ENCODE measurements at places on chromosomes 7 and 10. TPM values are rescaled to one million over a fixed set of nuclear protein-coding genes. Genes with fewer than 3 reads are reported as not detected.

GRCh38 chr10:52466464-52466863, 152.4 kb downstream of the DKK1 start:
- DNase-seq = no peak

DNA sequence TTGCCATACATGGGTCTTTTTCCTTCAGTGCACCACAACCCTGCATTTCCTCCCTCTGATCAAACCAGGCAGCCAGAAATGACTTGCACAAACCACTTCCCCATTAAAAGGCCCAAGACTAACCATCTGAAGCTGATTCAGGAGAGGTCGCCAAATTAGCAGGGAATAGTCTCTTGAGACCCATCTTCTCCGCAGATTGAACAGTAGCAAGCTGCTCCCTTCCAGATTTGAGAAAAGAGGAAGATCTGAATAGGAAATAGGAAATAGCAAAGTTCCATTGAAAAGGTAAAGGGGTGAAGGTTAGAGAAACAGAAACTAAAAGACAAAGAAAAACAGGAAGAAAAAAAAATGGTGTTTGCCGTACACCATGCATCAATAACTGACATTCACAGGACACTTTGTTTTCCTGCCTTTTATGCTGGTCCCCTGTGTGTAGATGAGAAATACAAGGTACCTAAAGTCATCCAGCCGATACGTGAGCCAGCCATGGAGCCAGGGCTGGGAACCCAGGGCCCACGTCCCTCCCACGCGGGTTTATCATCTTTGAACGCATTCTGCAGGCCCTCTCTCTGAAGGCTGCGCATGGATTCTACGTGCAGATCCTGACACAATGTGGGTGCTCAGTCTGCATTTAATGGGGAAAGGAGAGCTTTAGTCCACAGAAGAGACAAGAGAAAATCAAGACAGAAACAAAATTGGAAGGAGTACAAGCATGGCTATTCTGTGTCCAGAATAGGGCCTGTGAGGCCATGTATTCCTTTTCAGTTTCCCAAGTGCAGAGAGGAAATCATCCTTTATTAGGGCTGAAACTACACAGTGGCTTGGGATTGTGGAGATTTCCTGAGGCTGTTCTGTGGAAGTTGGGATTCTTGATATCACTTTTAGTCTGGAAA, 268.4 kb upstream of the NPVF start:
- DNase-seq = no peak

DNA sequence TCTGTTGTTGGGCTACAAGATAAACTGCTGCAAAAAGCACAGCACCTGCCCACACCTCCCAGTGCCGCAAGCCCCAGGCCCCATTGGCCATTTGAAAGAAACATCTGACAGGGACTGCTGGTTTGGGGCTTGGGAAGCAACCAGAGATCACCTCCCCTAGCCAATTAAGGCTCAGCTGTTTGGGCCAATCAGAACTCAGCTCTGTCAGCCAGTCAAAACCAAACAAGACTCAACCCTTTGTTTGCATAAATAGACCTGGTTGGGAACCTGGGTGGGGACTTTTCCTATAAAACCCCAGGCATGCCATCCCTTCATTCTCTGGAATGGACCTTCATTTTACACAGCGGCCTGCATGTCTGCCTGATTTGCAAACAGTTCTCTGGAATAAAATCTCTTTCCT, 17.2 kb upstream of the NME8 start:
- no peak for DNase-seq

DNA sequence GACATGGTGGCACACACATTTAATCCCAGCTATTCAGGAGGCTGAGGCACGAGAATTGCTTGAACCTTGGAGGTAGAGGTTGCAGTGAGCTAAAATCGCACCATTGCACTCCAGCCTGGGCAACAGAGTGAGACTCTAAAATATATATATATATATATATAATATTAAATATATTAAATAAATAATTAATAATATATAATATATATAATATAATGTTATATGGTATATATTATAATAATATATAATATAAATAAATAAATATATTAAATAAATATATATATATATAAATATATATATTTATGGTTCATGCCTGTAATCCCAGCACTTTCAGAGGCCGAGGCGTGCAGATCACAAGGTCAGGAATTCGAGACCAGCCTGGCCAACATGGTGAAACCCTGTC, 33.9 kb upstream of the PBLD start:
- DNase-seq = no peak

GRCh38 chr10:15448598-15448997, 77.5 kb upstream of the FAM171A1 start:
- DNase-seq = no peak

GRCh38 chr10:126808103-126808502, 97.1 kb upstream of the DOCK1 start:
- no peak for DNase-seq

GRCh38 chr7:149880638-149881311, 7.0 kb downstream of the ATP6V0E2 start:
- no peak for DNase-seq

GRCh38 chr7:66886152-66886551, 34.9 kb upstream of the TMEM248 start:
- no peak for DNase-seq

DNA sequence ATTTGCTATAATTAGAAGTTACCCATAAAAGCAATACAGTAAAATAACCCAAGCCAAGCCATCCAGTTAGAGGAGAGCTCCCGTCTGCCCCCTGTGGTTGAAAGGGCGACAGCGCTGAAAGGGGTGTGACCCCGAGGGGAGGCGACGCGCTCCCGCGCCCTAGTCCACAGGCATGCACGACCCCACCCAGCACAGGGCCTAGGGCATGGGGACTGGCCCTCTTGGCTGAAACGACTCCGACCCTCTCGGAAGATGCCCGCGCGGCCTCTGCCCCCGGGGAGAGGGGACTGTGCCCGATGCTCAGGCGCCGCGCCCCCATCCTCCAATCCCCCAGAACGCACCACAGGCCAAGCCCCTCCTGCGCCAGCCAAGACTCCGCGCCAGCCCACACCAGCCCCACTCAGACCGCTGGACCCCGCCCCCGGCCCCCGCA, 64.0 kb downstream of the CSGALNACT2 start:
- DNase-seq = no peak

DNA sequence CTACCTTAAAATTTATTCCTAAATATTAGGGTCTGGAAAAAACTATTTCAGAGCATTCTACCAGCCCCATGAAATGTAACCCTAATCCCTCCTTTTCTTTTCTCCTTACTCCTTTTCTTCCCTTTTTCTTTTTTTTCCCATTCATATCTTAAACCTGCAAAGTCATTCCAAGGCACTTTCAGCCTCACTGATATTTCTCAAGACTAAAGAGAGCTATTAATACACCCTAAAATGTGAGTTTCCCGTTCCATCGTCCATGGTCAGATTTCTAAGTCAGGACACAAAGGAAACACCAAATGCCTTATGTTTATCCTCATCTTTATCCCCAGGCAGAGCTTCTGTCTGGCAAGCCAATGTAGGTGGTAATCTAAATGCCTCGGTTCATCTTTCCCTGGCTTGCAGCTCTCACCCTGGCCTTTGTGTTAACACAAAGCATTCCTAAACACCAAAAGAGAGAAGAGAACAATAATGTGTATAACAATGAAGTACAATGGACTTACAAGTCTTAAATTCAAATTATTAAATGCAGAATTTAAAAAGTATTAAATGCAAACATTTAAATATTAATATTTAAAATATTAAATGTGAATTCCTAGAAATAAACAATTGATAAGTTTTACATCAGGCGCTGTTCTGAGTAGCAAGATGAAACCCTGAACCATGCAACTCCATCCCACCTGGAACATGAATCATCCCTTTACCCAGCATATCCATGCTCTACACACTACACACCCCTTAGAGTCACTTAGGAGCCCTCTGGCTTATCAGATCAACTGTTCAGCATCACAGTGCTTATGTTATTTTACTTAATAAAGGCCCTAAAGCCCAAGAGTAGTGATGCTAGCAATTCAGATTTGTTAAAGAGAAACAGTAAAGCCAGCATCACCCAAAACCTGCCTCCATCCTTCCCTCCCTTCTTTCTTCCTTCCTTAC, 26.8 kb downstream of the MICU1 start:
- DNase-seq = no peak

CYP26A1 gene
- total RNA-seq = 0.53 TPM

FBXL13 gene
- total RNA-seq = 1.6 TPM

LRRC27 gene
- total RNA-seq = 7.8 TPM

NEURL1 gene
- total RNA-seq = 1.5 TPM

GSTK1 gene
- 97.5 TPM for total RNA-seq
